ENCODE measurements at places on chromosomes 3 and 15.

DNA sequence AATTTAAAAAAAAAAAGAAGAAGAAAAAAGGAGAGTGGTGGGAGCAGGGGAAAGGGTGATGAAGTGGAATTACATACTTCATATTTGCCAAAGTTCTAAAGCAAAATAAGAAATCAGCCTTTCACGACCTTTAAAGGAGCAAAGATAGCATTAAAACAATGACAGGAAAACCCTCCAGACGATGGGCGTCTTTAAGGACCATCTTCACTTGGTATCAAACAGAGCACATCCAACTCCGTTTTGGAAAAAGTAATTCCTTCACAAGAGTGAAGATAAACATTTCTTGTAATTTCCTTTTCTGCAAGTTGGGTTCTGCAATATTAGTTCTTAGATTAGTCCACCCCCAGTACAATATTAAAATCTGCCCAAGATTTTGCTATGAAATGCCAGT, 32.8 kb downstream of the FRMD4B start:
- no peak for DNase-seq

DNA sequence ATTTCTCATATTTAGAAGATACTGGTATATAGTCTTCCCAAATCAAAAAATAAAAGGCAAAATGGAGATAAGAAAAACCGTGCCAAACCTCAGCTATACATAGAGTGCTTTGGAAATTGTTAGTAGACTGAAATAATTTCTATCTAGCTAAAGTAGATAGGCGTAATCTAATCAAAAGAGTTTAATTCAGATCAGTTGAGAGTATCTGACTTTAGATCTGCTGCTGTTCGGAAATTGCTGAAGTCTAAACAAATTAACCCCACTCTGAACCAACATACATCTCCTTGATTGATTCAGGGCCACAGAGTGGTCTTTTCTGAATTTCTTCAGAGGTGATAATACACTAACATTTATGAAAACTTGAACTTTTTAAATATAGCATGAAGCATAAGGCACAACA, 40.1 kb downstream of the MAP3K13 start:
- DNase-seq, result no peak

DNA sequence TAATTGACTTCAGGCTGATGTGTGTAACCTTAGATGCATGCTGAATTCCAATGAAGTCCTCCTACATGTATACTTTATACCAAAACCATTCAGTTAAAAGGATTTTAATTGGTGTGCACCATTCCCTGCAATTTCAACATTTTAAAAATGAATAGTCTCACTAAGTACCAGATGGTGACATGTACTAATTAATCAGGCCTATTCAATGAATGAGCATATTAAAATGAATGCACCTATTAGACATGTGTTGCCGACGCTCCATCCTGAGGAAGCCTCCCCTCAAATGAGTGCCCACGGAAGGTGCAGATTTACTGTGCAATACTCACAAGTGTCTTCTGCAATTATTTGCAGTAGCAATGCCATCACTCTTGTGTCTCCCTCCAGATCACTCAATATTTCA, 124.7 kb upstream of the TSPAN3 start:
- no peak for DNase-seq

DNA sequence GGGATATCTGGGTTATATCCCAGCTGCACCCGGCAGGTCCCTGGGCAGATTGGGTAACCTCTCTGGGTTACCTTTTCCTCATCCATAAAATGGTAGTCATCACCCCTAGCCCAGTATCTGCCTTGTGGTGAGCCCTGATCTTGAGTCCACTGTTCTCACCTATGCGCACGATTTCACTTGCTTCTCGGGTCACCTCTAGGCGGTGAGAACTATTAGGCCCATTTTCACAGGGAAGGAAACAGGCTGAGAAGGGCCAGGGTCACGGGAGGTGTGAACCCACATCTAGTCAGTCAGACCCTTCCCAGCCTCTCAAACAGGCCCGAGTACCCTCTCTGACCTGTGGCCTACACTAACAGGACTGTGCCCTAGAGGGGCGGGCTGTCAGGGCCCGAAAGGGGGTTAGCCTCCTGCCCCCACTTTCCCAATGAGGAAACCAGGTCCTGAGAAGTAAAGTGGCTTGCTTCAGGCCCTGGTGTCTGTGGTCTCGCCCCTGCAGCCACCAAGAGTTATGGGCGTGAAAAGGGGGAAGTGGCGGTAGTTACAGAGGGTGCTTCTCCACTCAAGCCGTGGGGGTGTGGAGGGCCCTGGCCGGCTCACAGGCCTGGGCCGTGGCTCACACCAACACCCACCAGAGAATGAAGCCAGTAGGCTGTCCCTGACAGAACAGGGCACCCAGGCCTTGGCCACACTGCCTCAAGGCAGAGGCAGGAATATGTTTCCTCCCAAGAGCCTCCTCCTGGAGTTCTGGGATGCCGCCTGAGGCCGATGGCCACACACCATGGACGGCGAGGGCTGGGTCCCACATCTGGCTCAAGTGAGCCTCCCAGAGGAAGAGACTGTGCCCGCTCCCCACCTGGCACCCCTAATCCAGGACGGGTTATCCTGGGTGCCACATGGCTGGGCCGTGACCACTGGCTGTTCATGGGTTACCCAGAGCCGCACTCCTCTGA, 19.5 kb downstream of the PSTPIP1 start:
- DNase-seq, result no peak

DNA sequence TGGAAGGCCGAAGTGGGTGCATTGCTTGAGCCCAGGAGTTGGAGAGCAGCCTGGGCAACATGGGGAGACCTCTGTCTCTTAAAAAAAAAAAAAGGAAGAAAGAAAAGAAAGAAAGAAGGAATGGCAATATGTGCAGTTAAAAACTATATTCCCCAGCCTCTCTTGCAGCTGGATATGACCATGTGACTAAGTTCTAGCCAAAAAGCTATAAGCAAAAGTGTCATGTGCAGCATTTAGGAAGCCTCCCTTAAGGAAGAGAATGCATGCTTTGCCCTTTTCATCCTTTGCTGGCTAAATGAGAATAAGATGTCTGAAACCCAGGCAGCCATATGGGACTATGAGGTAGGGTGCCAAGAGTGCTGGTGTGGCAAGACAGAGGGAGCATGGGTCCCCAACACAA, 21.8 kb downstream of the CYP19A1 start:
- DNase-seq, result no peak

- no peak for DNase-seq
These were observed 417.1 kb downstream of the TAFA4 start for GRCh38 chr3:68515237-68515636.

GRCh38 chr3:28376424-28376823, 27.8 kb upstream of the AZI2 start:
- no peak for DNase-seq

- no peak for DNase-seq
These were observed 161.8 kb downstream of the CBLB start for GRCh38 chr3:105707009-105707408.

DNA sequence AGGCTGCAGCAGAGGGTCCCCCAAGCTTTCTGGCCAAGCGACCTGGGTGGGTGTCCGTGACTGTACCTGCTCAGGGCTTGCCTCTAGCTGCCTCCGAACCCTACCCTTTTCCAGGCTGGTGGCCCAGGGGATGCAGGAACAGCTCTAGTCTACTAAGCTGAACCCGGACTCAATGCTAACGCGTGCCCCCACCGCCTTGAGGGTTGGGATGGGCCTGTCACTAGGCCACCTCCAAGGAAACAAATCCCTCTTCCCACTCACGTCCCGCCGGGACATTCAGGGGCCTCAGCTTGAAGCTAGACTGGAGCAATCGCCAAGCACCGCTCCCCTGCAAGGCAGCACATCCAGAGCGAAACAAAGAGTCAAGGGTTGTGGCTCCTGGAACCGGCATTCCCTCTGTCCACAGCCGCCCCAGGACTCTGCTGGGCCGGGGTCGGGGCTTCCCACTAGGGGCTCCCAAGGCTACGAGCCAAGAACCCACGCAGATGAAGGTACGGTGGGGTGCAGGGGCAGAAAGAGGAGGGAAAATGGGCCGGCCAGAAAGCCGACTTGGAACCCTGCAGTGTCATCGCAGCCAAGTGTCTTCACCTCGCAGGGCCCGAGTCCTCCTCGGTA, 2.9 kb downstream of the FBXL22 start:
- no peak for DNase-seq
